ENCODE measurements at places on chromosomes 4 and X.

GRCh38 chr4:170003071-170004070 lies 22.8 kb downstream of the MFAP3L start:
- no peak for DNase-seq

GRCh38 chrX:47586043-47586787 lies 4.0 kb downstream of the TIMP1 start:
- DNase-seq = no peak

DNA sequence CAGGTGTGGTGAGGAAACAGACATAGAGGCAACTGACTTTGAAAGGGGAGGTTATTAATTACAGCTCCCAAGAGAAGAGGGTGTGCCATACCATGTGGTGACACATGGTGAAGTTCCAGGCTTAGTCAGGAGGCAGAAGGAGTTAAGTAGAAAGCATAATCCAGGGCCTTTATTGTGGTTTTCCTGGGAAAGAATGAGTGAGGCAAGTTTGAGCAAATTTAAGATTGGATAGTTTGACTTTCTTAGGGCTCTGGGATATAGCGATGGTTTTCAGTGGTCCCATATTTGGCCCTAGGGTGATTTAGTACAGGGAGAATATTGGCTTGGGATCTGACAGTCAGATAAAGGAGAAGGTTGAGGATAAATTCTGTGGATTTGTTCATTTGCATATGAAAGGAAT lies 495.9 kb upstream of the FSTL5 start:
- DNase-seq = no peak

GRCh38 chrX:103428525-103428924 lies 52.2 kb downstream of the BEX3 start:
- no peak for DNase-seq

- no peak for DNase-seq
Observed at GRCh38 chr4:95979961-95980876, 140.3 kb downstream of the PDHA2 start.

DNA sequence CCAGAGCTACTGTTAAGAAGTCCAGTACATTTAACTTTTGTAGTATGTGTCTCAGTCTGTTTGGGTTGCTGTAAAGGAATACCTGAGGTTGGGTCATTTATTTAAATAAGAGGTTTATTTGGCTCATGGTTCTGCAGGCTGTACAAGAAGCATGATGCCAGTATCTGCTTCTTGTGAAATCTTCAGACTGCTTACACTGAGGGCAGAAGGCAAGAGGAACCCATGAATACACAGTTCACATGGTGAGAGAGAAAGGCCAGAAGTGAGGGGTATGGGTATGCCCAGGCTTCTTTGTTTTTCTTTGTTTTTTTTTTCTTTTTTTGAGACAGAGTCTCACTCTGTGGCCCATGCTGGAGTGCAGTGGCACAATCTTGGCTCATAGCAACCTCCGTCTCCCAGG lies 6.0 kb upstream of the CISD2 start:
- no peak for DNase-seq
